DMS79 (cell line): ENCODE measurements at places on chromosomes 4 and X.

DNA sequence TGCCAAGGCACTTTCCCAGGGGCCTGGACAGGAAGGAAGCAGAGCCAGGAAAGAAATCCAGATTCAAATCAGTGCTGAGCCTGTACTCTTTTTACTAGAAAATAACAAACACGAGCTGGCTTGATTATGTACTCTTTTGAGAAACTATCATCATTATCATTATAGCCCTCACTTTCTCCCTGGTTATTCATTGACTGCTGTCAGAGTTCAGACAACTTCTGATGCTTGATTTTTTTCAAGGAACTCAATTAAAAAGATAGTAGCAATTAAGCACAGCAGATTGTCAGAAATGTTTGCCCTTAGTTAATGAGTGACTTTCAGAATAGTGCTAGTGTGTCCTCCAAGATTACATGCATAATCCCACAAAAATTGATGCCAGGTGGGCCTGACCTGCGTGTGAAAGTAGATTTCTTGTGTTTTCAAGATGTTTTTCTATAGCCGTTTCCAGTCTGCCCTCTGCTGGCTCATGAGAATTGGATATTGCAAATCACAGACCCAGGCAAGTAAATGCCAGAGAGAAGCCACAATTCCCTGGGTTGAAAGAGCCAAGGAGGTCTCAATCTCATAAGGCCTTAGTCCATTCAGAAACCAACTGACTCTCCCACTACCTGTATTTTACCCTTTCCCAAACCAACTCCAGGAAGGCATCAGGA, 14.3 kb upstream of the PNPLA4 start:
- DNase-seq, result no peak

GRCh38 chr4:71198958-71199357, 139.9 kb upstream of the SLC4A4 start:
- no peak for DNase-seq

GRCh38 chr4:100244347-100244746, 54.1 kb upstream of the DDIT4L start:
- no peak for DNase-seq

DNA sequence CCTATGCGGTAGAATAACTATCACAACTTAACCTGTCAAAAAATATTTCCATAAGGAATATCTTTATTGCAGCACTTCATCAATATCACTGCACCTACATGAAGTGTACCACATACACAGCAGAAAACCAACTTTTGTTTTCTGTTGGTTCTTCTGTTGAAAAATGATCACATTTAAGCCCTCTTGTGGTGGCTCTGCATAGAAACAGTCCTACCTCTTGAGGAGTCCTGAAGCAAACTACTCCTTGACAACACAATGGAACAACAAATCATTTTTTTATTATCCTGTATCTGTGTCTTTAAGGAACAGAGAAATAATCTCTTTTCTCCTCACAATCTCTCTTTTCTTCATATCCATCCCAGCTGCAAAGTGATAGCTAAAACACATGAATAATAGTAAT, 39.8 kb upstream of the ATOH1 start:
- no peak for DNase-seq

GRCh38 chr4:55907469-55907868, 41.3 kb upstream of the CEP135 start:
- DNase-seq, result no peak

DNA sequence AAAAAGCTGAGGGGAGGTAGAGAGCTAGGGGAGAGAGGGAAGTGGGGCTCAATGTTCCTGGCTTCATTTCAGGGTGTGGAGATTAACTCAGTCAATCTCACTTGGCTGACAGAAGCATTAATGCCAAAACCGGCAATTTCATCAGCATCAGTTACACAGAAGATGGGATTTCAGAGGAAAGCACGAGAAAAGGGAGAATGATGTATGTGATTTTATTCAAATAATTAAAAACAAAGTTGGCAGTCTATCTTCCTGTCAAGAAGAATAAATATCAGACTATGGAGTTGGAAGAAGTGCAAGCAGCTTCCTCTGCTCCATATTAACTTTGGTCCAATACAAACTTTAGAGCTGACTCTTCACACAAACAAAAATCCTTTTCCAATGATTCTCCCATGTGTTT, 29.6 kb upstream of the HCCS start:
- DNase-seq, result no peak

- DNase-seq, result no peak
These were observed 10.8 kb downstream of the CXCL8 start for GRCh38 chr4:73751166-73751565.
